HT-29 (cell line): ENCODE measurements at places on chromosomes 1 and 21. TPM values are rescaled to one million over a fixed set of nuclear protein-coding genes. Genes with fewer than 3 reads are reported as not detected.

GRCh38 chr1:87902830-87903229 is 574.1 kb downstream of the LMO4 start:
- DNase-seq = no peak

- no peak for DNase-seq
Observed at GRCh38 chr1:11180342-11180744, 8.8 kb upstream of the ANGPTL7 start.

GRCh38 chr1:150995896-150996295 is 10.8 kb downstream of the MINDY1 start:
- peak; percentile 64 for DNase-seq

The PLCH2 gene
- 3.1 and 5.3 TPM in 2 replicates for total RNA-seq

The G0S2 gene
- 3.2 TPM in 2 replicates for total RNA-seq
